ENCODE measurements at places on chromosomes 16 and 17.

GRCh38 chr17:32111141-32111771, 31.0 kb upstream of the RHOT1 start:
- no peak for DNase-seq

- no peak for DNase-seq
Measured at GRCh38 chr17:28849281-28849680, 5.5 kb upstream of the ERAL1 start.

GRCh38 chr16:76705892-76706291, 428.7 kb downstream of the CNTNAP4 start:
- DNase-seq: no peak

DNA sequence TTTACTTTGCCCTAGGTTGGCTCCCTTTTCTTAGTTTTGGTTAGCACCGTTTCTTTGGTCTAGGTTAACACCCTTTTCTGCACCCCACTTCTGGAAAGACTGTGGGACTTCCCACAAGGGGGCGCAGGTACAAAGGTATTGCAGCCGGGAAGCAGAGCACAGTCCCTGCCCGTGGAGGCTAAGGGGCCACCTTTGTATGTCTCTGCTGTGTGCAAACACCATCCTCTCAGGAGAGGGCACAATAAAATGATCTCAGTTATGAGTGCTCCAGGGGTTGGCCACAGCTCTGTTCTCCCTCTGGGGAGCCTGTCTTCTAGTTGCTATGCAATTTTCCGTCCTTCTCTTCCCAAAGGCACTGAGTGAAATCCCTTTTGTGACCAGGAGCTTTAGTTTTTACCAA, 28.4 kb upstream of the TMC5 start:
- DNase-seq: no peak

DNA sequence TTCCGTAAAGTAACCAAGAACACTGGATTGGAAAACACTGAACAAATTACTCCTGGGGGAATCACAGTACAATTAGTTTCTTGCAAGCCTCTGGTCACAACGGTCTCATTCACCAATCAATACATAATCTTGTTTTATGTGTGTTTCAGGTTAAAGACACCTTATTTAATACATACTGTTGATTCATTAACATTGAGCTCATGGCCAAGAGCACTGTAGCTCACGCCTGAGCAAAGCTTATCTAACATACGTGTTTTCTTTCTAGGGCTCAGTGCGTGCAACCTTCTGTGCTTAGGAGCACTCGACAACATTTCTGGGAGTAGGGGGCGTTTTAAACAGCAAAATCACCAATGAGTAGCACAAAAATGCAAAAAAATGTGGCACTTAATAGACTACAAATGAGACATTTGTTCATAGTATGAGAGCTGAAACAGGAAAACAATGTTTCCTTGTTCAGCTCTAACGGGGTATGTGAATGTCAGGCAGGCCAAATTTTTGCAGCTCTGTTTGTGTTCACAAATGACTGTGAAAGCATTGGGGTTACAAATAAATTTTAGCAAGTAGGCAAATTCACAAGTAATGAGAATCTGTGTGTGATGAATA, 206.2 kb downstream of the CNTNAP4 start:
- no peak for DNase-seq

DNA sequence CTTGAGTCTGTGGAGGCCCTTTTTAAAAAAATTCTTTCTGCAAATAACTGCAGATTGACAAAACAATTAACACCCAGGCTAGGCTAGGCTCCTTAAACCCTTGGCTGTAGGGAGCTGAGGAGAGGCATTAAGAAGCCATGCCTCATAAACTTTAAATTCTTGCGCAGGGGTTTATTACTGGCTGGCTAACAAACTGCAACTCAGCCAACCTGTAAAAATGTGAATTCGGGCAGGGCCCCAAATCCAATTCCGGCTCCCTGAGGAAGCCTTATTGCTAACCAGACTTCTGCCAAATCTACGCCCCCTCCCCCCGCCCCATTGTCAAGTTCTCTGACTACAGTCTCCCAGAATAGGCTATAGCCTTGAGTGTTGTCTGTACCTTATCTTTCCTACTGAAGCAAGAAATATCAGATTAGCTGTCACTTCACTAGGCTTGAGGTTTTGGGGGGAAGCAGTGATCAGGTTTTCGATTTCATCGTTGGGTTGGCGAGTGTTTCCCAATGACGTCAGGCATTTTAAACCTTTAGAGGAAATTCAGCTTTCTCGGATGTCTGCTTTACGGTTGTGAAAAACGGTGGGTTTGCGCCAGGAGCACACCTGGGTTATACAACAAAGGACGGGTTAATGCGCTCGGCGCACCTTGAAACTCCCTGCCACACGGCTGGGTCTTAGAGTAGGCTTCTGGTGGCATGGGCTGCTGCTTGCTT, 2.0 kb downstream of the CDH3 start:
- no peak for DNase-seq

- DNase-seq: no peak
Measured at GRCh38 chr16:20844588-20844987, 38.3 kb downstream of the REXO5 start.

- no peak for DNase-seq
Measured at GRCh38 chr16:69340095-69340644, 598 bp downstream of the NIP7 start.

DNA sequence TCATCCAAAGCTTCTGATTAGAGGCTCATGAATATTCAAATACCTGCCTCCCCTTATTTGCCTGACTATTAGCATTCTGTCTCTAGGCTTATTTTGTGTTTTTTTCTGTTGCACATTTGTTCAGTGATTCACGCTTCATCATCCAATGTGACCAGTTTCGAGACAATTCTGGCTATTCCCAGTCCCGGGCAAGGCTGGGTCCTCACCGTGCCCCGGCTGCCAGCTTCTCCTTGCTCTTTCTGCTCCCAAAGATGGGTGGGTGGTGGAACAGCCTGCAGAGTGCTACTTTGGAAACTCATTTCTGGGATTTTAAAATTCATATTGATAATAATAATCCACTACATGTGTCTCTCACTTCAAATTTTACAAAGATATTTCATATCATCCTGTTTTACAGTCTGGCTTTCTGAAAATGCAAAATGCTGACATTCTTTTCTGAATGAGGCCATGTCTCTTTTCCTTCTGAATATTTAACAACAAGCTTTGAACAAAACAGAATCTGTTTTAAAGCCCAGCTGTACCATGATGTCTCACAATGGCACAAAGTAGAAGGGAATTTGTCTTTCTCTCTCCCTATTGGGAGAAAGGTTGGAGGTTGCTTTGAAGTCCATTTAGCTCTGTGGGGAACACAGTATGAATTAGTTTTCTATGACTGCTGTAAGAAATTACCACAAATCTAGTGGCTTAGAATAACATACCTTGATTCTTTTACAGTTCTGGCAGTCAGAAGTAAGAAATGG, 116.9 kb upstream of the CDH13 start:
- DNase-seq: no peak

DNA sequence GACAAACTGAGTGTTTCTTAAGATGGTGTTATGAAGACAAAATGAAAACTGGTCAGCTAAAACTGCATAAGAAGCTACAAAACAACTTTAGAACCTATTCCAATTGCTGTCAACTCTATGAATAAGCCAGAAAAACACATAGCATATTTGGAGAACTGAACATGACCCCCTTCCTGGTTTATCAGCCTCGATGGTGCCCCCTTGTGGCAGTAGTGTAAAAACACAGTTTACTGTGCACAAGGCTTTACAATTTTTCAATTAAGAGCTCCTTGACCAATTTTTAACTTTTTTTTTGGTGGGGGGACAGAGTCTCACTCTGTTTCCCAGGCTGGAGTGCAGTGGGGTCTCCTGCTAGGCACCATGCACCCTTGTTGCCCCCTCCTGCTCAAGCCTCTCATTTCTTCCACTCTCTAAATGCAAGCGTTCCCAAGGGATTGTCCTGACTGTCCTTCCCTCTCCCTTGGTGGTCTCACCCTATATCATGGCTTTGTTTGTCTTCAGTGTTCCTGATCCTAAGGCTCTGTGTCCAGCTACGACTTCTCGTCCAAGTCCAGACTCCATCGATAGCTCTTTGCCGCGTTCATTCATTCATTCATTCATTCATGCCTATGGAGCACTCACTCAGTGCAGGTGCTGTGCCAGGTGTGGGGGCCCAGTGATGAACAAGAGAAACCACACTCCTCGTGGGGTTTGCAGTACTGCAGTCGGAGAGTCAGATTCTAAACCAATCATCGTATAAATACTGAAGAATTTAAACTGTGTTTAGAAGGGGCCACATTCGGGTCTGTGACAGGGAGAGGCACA, 7.5 kb downstream of the EIF1 start:
- peak; percentile 46 for DNase-seq

DNA sequence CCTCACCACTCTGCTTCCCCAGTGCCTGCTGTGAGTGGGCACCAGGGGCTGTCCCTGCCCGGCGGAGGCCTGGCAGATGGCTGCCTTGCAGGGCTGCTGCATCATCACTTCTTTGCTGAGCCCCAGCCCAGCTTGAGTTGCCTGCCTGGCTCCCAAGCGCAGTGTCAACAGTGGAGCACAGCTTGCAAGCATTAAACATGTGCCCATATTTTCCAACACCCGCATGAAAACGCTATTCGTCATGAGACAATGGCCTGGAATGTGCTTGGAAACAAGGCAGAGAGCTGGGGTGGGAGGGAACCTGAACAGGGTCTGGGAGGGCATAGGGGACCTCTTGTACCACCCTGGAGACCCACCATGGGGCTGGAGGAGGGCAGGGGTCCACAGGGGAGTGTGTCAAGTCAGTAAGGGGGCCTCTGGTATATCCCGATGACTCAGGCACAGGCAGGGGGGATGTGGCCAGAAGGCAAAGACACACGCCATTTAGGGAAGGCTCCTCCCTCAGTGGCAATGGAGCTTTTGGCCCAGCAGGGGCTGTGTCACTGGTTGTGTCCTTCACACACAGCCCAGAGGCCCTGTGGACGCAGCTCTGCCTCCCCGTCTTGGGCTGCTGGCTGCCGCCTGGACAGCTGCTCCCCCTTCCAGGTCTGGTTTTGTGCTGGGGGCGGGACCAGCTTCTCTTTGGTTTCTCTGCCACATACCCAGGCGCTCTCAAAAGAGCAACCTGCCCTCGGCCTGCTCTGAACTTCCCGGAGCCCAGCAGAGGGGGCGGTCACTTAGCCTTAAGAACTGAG, 17.4 kb upstream of the MTSS2 start:
- DNase-seq: no peak

GRCh38 chr16:12829096-12829888, 25.6 kb upstream of the CPPED1 start:
- DNase-seq: no peak

DNA sequence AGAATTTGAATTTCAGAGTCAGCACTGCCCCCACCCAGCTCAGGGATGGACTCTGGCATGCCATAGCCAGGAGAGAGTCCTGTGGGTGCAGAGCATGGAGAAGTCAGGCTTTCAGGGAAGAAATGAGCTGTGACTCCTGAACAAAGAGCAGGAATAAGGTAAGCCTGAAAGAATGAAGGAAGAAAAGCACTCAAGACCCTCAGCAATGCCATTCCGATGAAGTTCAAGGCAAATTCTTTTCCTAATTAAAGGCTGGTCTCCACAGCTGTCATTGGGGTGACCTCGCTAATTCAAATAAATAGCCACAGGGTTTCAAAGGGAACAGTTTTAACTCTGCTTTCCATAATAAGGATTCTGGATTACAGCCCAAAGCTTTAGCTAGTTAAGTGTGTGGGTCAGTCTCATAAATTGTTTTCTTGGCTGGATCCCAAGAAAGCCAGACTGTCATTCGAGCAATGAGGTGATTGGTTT, 31.7 kb downstream of the TOM1L2 start:
- no peak for DNase-seq

DNA sequence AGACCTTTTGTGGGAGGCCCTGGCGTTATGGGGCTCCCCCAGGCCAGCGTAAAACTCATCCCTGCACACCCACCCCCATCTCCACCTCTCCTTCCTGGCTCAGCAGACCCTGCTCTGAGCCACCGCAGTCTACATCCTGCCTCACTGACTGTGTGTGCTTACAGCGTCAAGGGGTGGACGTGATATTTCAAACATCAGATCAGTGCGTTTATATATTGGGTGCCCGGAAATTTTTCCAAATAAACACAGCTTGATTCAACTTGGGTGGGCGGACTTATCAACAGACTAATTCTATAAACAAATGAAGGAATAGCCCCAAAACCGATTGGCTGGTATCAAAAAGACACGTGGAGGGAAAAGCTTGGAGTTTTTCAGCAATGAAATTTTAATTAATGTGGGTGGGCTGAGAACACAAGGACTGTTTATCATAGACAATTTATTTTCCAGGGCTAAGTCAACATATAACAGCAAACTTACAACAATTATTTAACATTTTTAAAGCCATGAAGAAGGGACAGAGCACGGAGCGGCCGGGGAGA, at the start of gene FOXL1:
FOXL1 (plus strand) TSS at position 489 of the 539 bp plus-strand sequence. CDS start 175 bp downstream, outside the sequence.
- DNase-seq: no peak

DNA sequence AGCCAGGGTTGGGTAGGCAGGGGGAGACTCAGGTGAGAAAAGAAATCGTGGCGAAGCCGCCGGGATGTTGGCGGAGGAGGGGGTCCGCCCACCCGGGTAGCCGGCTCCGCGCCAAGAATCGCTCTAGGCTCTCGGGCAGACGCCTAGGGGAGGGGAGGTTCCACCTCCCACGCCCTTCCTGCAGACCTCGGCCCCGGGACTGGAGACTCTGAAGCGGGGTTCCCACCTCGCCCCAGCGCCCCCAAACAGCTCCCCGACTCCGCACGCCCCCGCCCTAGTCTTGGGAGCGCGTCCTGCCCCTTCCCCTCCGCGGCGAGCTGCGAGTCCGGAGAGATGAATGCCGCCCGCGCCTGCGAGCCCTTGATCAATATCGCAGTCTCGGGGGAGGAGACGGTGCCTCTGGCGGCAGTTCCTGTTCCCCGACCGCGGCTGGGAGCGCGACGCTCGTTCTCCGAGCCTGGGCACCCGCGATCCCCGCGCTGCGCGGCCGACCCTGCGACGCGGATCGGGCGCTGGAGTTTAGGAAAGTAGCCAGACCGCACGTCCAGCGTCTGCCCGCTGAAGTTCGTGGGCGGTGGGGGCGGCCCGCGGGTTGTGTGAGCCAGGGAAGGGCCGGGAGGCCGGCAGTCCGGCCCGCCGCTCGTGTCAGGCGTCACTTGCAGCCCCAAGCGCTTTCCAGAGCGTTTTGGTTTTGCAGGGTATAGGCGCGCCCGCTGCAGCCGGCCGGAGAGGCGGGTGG, 790 bp downstream of the CRHR1 start:
- no peak for DNase-seq

DNA sequence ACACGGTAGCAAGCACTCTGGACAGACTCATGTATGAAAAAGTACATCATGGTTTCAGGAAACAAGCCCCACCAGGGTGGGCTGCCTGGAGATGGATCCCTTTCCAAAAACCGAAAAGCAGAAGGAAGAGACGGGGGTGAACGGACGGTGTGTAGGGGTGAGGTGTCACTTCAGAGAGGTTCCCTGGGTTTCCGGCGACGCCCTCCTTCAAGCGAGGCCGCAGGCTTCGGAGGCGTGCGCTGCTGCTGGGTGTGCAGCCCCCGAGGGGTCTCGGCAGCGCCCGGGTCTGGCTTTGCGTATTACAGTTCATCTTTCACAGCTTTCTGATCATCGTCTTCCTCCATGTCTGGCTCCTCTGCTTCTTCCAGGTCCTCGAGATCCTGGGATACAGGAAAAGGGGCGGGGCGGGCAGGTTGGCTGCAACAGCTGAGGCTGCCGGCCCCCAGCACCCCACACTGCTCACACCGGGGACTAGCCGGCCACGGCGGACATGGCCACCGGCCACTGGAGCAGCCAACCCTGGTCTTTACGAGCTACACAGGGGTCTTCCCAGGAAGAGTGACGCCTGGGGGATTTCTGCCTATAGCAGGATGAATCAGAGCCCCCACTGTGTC, 9.0 kb upstream of the PPP1R27 start:
- no peak for DNase-seq

Measured in stimulated activated CD4-positive, alpha-beta T cell treated with anti-CD3 and anti-CD28 coated beads, Interleukin-1b, Interleukin-23, amount 100 ng/mL, for 1 hour (primary cell).